Hair follicle dermal papilla cell (primary cell): ENCODE measurements at places on chromosomes 4 and X. TPM values are rescaled to one million over a fixed set of nuclear protein-coding genes. Genes with fewer than 3 reads are reported as not detected.

UPF3B gene
- 0.61 and 0.97 TPM in 2 replicates for total RNA-seq

SH2D1A gene
- not detected in 2 replicates for total RNA-seq

UGT2A1 gene
- total RNA-seq, result not detected in 2 replicates

SOD3 gene
- total RNA-seq, result 7.3 and 17.2 TPM in 2 replicates

UGT2B15 gene
- total RNA-seq, result not detected in 2 replicates

GLRB gene
- 9.4 and 11.7 TPM in 2 replicates for total RNA-seq

GPR50 gene
- total RNA-seq, result not detected in 2 replicates

TEX13C gene
- not detected in 2 replicates for total RNA-seq

TDO2 gene
- 0.81 and 1.5 TPM in 2 replicates for total RNA-seq

SYN1 gene
- total RNA-seq, result 0.12 TPM in 1 of 2 replicates, not detected in the other

NXF3 gene
- not detected in 2 replicates for total RNA-seq

XAGE1B gene
- not detected in 2 replicates for total RNA-seq

GAB3 gene
- 0.12 and 0.65 TPM in 2 replicates for total RNA-seq

AMBN gene
- not detected in 2 replicates for total RNA-seq

GPM6B gene
- 9.8 and 20.3 TPM in 2 replicates for total RNA-seq

MFAP3L gene
- 5.6 and 6.5 TPM in 2 replicates for total RNA-seq

ADH1A gene
- total RNA-seq, result not detected in 2 replicates

IGSF1 gene
- not detected in 2 replicates for total RNA-seq

FGF5 gene
- total RNA-seq, result 19.2 and 24.8 TPM in 2 replicates

PASD1 gene
- total RNA-seq, result not detected in 2 replicates

REELD1 gene
- not detected in 2 replicates for total RNA-seq

CXCL5 gene
- 0.61 and 2.8 TPM in 2 replicates for total RNA-seq

MED12 gene
- 29.3 and 38.6 TPM in 2 replicates for total RNA-seq

SPRY1 gene
- total RNA-seq, result 19.6 and 20.6 TPM in 2 replicates

SERPINA7 gene
- not detected in 2 replicates for total RNA-seq

CFAP99 gene
- total RNA-seq, result not detected in 2 replicates

UGT2B10 gene
- total RNA-seq, result not detected in 2 replicates

MAGEA10 gene
- not detected in 2 replicates for total RNA-seq

EPGN gene
- 0.49 TPM in 1 of 2 replicates, not detected in the other for total RNA-seq

TCEAL2 gene
- total RNA-seq, result 0.65 and 0.73 TPM in 2 replicates

EBP gene
- total RNA-seq, result 41.7 and 53.4 TPM in 2 replicates

VCX gene
- total RNA-seq, result not detected in 2 replicates

SYP gene
- total RNA-seq, result 0.49 and 0.73 TPM in 2 replicates

TMPRSS11A gene
- total RNA-seq, result not detected in 2 replicates

GPRASP1 gene
- total RNA-seq, result 3.4 and 4.4 TPM in 2 replicates

HADH gene
- total RNA-seq, result 16.6 and 20.6 TPM in 2 replicates

TMEM144 gene
- 2.6 and 5.2 TPM in 2 replicates for total RNA-seq

PNMA3 gene
- total RNA-seq, result 0.12 TPM in 1 of 2 replicates, not detected in the other

GAGE10 gene
- total RNA-seq, result not detected in 2 replicates

BANK1 gene
- 1.7 and 3.1 TPM in 2 replicates for total RNA-seq

DMRTC1 gene
- not detected in 2 replicates for total RNA-seq

COL4A6 gene
- 0.16 and 0.36 TPM in 2 replicates for total RNA-seq

ERAS gene
- 0.36 TPM in 1 of 2 replicates, not detected in the other for total RNA-seq

SLC49A3 gene
- total RNA-seq, result 4.4 and 8.5 TPM in 2 replicates

TENM3 gene
- 18.2 and 28.4 TPM in 2 replicates for total RNA-seq

SYTL4 gene
- total RNA-seq, result 0.97 and 2.6 TPM in 2 replicates

ADH1C gene
- 0.16 TPM in 1 of 2 replicates, not detected in the other for total RNA-seq

CPLX1 gene
- total RNA-seq, result not detected in 2 replicates

PDZD4 gene
- 1.6 and 1.8 TPM in 2 replicates for total RNA-seq

POF1B gene
- not detected in 2 replicates for total RNA-seq

PRSS12 gene
- total RNA-seq, result 100 and 114 TPM in 2 replicates

HTRA3 gene
- total RNA-seq, result 4.6 and 8.1 TPM in 2 replicates

NLGN4X gene
- total RNA-seq, result 0.24 and 1.9 TPM in 2 replicates

SMR3B gene
- not detected in 2 replicates for total RNA-seq

CLDN2 gene
- total RNA-seq, result not detected in 2 replicates

VCX3A gene
- total RNA-seq, result 0.16 TPM in 1 of 2 replicates, not detected in the other
